ENCODE measurements at places on chromosomes 12 and 14.
A peak's percentile ranks its signal among the peaks of the same experiment; 100 is the strongest.

GRCh38 chr12:119182701-119183493 lies 4.2 kb downstream of the HSPB8 start:
- peak overlapping the region; percentile 66 for H3K27ac ChIP-seq
- H3K4me3 ChIP-seq, result no peak overlapping the region
- H3K4me1 ChIP-seq, result no peaks in the 10 kb centered on the region
- H3K36me3 ChIP-seq, result no peaks in the 10 kb centered on the region
- no peak for DNase-seq

DNA sequence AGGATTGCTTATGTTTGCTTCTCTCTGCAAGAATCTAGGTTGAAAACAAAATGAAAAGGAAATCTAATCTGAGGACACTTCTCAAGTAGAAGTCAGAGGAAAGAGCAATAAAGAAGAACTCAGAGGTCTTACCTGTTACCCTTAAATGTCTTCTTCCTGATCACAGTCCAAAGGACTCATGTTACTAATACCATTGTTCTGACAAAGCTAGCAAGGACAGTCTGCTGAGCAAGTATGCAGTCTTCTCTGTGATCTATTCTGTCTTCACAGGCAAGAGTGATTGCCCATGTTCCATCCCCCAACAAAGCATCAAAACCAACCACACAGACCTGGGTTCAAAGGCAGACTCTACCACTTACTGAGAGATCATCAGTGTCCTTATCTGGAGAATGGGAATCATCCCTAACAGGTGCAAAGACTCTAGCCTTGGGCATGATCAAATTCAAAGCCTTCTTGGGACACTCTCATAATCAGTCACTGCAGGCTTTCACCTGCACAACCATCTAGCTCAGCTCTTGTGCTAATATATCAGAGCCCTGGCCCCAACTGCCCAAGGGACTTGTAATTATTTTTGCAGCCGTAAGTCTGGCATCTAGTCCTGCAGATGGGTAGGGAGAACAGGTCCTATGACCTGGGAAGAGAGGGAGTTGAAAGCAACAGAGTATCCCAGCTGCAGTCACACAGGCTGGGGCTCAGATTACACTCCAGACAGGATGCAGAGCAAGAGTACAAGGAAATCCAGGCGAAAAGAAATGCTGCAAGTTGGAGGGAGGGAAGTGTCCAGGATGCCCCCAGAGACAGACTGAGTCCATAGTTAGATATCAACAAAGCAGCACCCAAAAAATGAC lies 97.9 kb upstream of the NUDT4 start:
- H3K4me1 ChIP-seq, result peaks cover 7% of the 10 kb centered on the region
- no peaks in the 10 kb centered on the region for H3K27me3 ChIP-seq
- no peak overlapping the region for H3K27ac ChIP-seq

DNA sequence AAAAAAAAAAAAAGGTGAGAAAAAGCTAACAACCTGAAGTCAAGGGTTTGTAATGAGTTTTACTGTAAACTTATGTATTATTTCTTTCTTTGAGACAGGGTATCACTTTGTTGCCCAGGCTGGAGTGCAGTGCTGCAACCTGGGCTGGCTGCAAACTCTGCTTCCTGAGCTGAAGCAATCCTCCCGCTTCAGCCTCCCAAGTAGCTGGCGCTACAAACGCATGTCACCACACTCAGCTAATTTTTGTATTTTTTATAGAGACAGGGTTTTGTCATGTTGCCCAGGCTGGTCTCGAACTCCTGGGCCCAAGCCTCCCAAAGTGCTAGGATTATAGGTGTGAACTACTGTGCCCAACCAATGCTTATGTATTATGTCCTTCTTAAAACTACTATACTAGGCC lies 9.2 kb downstream of the ATF7 start:
- no peaks in the 10 kb centered on the region for H3K27me3 ChIP-seq
- no peak for DNase-seq
- H3K4me3 ChIP-seq, result no peak overlapping the region
- no peak overlapping the region for H3K27ac ChIP-seq
- peaks cover 4% of the 10 kb centered on the region for H3K36me3 ChIP-seq
- H3K4me1 ChIP-seq, result no peaks in the 10 kb centered on the region

DNA sequence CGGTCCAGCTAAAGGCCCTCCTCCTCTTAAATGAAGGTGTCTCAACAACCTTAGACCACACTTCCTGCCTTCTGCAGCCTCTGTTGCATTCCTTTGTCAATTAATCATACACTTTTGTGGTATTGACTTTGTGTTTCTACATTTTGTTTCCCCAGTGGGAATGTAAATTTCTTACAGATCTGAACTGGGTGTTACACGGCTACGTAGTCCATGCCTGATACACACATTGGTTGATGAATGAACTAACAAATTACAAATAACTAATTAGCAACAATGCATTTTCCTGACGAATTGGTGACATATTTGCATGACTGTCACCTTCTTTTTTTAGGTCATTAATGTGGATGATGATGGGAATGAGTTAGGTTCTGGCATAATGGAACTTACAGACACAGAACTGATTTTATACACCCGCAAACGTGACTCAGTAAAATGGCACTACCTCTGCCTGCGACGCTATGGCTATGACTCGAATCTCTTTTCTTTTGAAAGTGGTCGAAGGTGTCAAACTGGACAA lies 15.2 kb upstream of the CCT2 start:
- no peak overlapping the region for H3K4me3 ChIP-seq
- no peak overlapping the region for H3K27ac ChIP-seq
- peaks cover 38% of the 10 kb centered on the region for H3K36me3 ChIP-seq
- DNase-seq, result no peak

- no peaks in the 10 kb centered on the region for H3K4me1 ChIP-seq
- H3K36me3 ChIP-seq, result no peaks in the 10 kb centered on the region
- no peak overlapping the region for H3K4me3 ChIP-seq
- no peaks in the 10 kb centered on the region for H3K27me3 ChIP-seq
Observed at GRCh38 chr12:18468246-18469075, 207.1 kb downstream of the PIK3C2G start.

- no peak for DNase-seq
- H3K4me3 ChIP-seq, result no peak overlapping the region
- no peaks in the 10 kb centered on the region for H3K4me1 ChIP-seq
- no peaks in the 10 kb centered on the region for H3K36me3 ChIP-seq
- no peaks in the 10 kb centered on the region for H3K27me3 ChIP-seq
- H3K27ac ChIP-seq, result no peak overlapping the region
Observed at GRCh38 chr12:113804961-113805600, 161.0 kb downstream of the RBM19 start.

DNA sequence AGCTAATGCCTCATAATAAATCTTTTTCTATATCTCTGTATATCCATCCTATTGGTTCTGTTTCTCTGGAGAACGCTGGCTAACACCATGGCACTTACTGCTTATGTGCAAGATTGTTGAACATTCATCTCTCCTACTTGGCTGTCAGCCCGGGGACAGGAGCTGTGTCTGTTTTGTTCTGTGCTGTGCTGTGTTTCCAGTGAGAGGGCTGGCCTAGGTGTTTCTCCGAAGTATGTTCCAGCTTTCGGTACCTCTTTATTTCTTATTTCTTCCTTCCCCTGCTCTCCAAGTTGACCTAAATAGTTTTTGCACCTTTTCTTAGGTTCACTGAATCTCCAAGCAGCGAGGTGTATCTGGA lies 18.8 kb upstream of the NR4A1 start:
- H3K4me1 ChIP-seq, result peaks cover 12% of the 10 kb centered on the region
- H3K27ac ChIP-seq, result peak overlapping the region; percentile 32
- no peak for DNase-seq
- H3K27me3 ChIP-seq, result peaks cover 17% of the 10 kb centered on the region
- no peak overlapping the region for H3K4me3 ChIP-seq
- H3K36me3 ChIP-seq, result no peaks in the 10 kb centered on the region

- DNase-seq, result no peak
- H3K27me3 ChIP-seq, result no peaks in the 10 kb centered on the region
- no peak overlapping the region for H3K27ac ChIP-seq
- no peaks in the 10 kb centered on the region for H3K4me1 ChIP-seq
Observed at GRCh38 chr14:61090432-61091216, 109.6 kb downstream of the SLC38A6 start.

GRCh38 chr12:109760930-109761921 lies 47.6 kb downstream of the FAM222A start:
- no peaks in the 10 kb centered on the region for H3K36me3 ChIP-seq
- H3K4me1 ChIP-seq, result no peaks in the 10 kb centered on the region
- H3K27ac ChIP-seq, result no peak overlapping the region
- H3K27me3 ChIP-seq, result no peaks in the 10 kb centered on the region

DNA sequence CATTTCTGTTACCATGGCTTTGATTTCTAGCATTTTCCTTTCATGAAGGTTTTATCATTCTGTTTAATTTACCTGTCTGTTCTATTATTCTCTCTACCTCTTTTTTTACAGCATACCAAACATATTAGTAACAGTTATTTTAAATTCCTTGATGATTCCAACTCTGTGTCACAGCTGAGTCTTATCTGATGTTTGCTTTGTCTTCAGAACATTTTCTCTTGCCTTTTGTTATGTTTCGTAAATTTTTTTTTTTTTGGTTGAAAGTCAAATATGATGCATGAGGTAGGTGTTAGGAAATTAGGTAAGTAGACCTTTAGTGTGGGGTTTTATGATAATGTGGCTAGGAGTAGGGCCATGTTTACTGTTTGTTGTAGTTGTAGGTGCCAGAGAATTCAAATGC lies 496.4 kb downstream of the FOXG1 start:
- H3K36me3 ChIP-seq, result no peaks in the 10 kb centered on the region
- H3K4me1 ChIP-seq, result no peaks in the 10 kb centered on the region
- no peak overlapping the region for H3K4me3 ChIP-seq
- no peaks in the 10 kb centered on the region for H3K27me3 ChIP-seq
- no peak overlapping the region for H3K27ac ChIP-seq
- DNase-seq, result no peak

GRCh38 chr12:52600475-52600874 lies 788 bp downstream of the KRT72 start:
- H3K36me3 ChIP-seq, result no peaks in the 10 kb centered on the region
- no peak overlapping the region for H3K27ac ChIP-seq
- no peak for DNase-seq
- peaks cover 15% of the 10 kb centered on the region for H3K27me3 ChIP-seq
- H3K4me1 ChIP-seq, result peaks cover 6% of the 10 kb centered on the region

DNA sequence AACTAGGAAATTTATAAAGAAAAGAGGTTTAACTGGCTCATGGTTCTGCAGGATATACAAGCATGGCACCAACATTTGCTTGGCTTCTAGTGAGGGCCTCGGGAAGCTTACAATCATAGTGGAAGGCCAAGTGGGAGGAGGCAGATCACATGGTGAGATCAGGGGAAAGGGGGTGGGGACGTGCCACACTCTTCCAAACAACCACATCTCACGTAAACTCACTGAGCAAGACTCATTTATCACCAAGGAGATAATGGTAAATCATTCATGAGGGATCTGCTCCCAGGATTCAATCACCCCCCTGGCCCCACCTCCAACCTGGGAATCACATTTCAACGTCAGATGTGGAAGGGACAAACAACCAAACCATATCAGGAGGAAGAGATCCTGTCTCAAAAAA lies 35.8 kb downstream of the NUMB start:
- no peak overlapping the region for H3K27ac ChIP-seq
- peaks cover 16% of the 10 kb centered on the region for H3K36me3 ChIP-seq
- DNase-seq, result no peak
- no peaks in the 10 kb centered on the region for H3K27me3 ChIP-seq
- no peaks in the 10 kb centered on the region for H3K4me1 ChIP-seq
- no peak overlapping the region for H3K4me3 ChIP-seq

GRCh38 chr14:19878029-19878642 lies 3.2 kb downstream of the OR4K2 start:
- no peaks in the 10 kb centered on the region for H3K4me1 ChIP-seq
- no peak overlapping the region for H3K27ac ChIP-seq
- H3K27me3 ChIP-seq, result no peaks in the 10 kb centered on the region
- no peak for DNase-seq

GRCh38 chr14:66746316-66747006 lies 238.5 kb downstream of the GPHN start:
- no peaks in the 10 kb centered on the region for H3K27me3 ChIP-seq
- H3K4me3 ChIP-seq, result no peak overlapping the region
- H3K36me3 ChIP-seq, result no peaks in the 10 kb centered on the region
- H3K27ac ChIP-seq, result no peak overlapping the region

DNA sequence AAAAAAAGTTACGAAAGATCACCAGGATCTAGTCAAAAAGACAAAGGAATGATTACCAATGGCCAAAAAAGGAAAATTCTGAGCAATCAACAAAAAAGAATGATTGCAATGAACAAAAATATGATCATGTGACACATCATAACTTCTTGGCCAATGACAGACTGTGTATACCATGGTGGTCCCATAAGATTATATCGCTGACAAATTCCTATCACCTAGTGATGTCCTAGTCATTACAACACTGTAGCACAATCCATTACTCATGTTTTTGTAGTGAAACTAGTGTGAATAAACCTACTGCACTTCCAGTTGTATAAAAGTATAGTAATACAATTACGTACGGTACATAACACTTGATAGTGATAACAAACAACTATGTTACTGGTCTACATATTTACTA lies 12.3 kb downstream of the SEL1L start:
- H3K36me3 ChIP-seq, result peaks cover 27% of the 10 kb centered on the region
- no peaks in the 10 kb centered on the region for H3K27me3 ChIP-seq
- peaks cover 15% of the 10 kb centered on the region for H3K4me1 ChIP-seq
- no peak overlapping the region for H3K4me3 ChIP-seq
- H3K27ac ChIP-seq, result no peak overlapping the region
- no peak for DNase-seq

DNA sequence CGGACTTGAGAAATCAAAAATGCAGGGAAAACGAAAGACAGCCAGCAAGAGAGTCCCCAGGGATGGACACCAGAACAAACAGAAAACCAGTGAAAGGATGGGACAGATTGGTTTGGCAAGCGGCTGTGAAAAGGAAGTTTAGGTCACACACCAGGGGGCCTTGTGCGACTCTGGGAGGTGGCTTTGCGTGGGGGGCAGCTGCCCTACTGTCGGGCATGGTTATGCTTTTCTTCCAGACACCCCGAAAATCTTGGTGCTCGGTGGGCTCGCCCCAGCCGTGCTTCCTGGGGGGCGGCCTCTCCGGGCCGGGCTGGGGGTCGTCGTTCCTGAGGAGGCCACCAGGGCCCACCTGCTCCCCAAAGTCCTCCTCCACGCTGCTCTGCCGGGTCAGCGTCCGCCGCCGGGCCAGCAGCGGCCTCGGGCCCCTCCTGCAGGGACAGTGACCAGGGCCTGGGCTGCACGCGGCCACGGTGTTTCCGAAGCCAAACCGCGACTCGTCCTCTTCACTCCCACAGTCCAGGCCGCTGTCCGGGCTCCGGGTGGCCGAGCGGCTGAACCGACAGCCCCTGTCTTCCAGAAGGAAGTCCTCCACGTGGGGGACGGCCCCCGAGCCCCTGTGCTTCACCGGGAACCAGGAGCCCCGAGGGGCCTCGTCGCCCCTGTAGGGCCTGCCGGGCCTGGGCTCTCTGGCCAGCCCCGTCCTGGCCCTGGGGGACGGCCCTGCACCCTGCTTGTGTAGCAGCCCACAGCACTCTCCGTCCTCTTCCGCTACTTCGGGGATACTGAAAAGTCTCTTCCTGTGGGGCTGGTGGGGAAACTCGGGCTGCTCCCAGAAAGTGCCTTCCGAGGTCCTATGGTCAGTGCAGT lies 86.5 kb downstream of the PIWIL1 start:
- no peak overlapping the region for H3K27ac ChIP-seq
- H3K27me3 ChIP-seq, result no peaks in the 10 kb centered on the region
- H3K36me3 ChIP-seq, result no peaks in the 10 kb centered on the region
- H3K4me3 ChIP-seq, result no peak overlapping the region
- no peak for DNase-seq

GRCh38 chr12:75239987-75240386 lies 30.3 kb upstream of the KCNC2 start:
- H3K27ac ChIP-seq, result no peak overlapping the region
- H3K4me1 ChIP-seq, result no peaks in the 10 kb centered on the region
- DNase-seq, result no peak
- no peaks in the 10 kb centered on the region for H3K36me3 ChIP-seq

GRCh38 chr12:18068355-18068754 lies 21.6 kb downstream of the RERGL start:
- no peaks in the 10 kb centered on the region for H3K27me3 ChIP-seq
- H3K27ac ChIP-seq, result no peak overlapping the region
- no peak overlapping the region for H3K4me3 ChIP-seq
- H3K36me3 ChIP-seq, result no peaks in the 10 kb centered on the region
